ENCODE measurements at places on chromosomes 5 and 9. TPM values are rescaled to one million over a fixed set of nuclear protein-coding genes. Genes with fewer than 3 reads are reported as not detected.

DNA sequence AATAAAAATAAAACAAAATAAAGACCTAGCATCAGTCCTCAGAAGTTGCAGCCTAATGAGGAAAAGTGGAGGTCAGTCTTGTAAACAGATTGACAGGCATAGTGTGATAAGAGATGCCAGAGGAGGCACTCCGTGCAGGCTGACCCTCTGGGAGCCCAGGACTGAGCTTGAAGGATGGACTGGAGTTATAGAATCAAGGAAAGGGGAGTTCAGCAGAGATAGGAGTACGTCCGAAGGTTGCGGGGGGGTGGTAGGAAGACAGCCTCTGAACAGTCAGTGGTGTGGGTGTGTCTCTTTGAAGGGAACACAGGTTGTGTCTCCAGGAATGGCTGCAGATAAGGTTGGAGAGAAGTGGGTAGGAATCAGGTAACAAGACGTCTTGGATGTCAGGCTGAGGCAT, 126.1 kb upstream of the CPEB4 start:
- no peak for DNase-seq

GRCh38 chr9:122116040-122116439, 22.9 kb upstream of the TTLL11 start:
- no peak for DNase-seq

DNA sequence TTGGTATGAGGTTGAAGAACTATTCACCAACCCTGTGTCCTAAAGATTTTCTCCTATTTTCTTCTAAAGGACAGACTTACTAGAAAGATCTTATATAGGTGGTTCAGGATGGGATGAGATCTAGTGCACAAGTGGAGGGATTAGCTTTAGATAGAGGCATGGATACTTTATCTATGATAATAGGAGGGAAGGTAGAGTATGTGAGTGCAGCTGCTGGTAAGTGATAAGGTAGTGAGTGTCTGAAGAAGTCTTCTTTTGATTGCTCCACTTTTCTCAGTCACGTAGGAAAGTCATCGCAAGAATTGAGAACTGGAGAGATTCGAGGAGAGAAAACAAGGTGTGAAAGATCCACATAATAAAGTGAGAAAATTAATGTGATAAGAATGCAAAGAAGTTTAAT, 6.0 kb upstream of the NDUFS4 start:
- no peak for DNase-seq

DNA sequence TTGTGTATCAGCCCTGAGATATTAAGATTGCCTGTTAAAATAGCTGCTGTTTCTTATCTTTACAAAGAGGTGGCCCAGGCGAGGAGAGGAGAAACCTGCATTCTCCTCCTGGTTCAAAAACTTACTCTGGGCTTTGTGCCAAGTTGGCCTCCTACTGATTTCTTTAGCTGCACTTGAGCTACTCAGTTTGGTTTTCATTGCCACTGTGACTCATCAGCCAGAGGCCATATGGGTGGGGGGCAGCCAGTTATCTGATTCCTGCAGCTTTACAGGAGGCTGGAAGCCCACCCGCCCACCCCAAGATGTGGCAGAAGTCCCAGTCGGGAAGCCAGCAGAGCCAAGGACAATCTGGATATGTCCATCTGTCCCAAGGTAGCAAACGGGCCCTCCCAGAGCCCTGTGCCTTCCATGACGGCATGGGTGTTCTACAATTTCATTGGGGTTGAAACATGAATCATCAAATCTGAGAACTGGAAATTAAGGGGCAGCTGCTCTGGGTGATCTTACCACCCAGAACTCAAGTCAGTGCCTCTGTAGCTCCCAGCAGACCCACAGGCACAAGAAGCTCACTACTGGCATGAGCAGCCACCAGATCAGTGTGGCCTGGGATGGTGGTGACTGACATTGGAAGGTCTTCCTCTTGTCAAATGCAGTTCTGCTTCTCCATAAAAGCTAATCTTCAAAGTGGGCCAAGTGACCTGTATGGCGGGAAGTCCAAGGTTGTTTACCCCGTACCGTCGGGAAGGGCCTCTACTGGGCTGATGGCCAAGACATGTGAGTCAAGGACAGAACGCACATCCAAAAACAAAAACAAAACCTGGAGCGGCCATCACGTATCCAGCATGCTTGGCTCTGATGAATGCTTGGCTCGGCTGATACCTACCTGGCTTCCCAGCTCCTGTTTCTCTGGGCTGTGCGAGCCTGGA, 15.6 kb downstream of the FCN2 start:
- DNase-seq = peak; percentile 53

The ISL1 gene
- total RNA-seq = not detected

The PCDHA9 gene
- total RNA-seq = not detected

The QRFP gene
- total RNA-seq = not detected

The TSSK1B gene
- not detected for total RNA-seq

The SOHLH1 gene
- total RNA-seq = not detected

The TAF11L5 gene
- total RNA-seq = not detected

GRCh38 chr5:109045710-109046109, 298.0 kb downstream of the FER start:
- no peak for DNase-seq

The SLC45A2 gene
- total RNA-seq = not detected

- DNase-seq = no peak
Observed at GRCh38 chr5:119333421-119333851, 22.4 kb upstream of the TNFAIP8 start.

- peak; percentile 58 for DNase-seq
Observed at GRCh38 chr5:78927657-78928282, 57.3 kb downstream of the ARSB start.

DNA sequence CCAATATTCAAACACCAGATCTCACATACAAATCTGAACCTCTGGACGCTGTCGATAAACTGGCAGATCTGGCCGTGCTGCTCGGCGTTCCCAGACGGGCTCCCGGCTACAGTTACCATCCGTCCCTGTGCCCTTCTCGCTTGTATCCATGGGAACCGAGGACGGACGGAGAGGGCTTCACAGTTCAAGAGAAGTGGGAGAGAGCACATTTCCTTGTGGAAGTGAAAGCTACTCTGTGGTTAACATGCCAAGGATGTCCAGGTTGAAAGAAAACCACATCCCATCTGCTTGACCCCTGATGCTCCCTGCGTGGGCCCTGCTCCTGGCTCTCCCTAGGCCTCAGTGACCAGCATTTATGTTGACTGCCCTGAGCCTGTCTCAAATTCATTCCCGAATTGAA, 6.3 kb upstream of the DBN1 start:
- peak; percentile 38 for DNase-seq

GRCh38 chr5:473551-474192, 30.7 kb downstream of the EXOC3 start:
- DNase-seq = peak; percentile 67

- DNase-seq = no peak
Observed at GRCh38 chr9:127196826-127197145, 67.8 kb upstream of the GARNL3 start.

- peak; percentile 1 for DNase-seq
Observed at GRCh38 chr5:155735388-155735787, 591.6 kb upstream of the SGCD start.

- DNase-seq = no peak
Observed at GRCh38 chr5:32474209-32474854, 29.8 kb upstream of the ZFR start.

DNA sequence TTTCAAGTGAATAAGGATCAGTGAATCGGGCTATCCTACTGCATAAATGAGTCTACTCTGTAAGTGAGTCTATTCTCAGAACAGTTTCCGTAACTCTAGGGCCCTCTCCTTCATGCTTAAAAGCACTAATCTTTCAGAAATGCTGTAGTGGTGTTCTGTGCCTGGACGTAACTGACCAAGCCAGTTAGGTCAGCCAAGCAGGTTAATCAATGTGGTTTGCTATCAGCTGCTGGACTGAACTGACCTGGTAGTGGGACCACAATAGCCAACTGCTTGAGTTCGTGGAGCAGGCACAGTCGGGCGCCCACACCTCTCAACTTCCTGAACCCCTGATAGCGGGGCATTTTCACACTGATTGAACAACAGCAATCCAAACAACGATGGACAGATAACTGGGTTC, 6.8 kb downstream of the SLC1A3 start:
- DNase-seq = no peak

- peak; percentile 53 for DNase-seq
Observed at GRCh38 chr5:68419637-68420452, 204.3 kb downstream of the PIK3R1 start.

The INSL4 gene
- not detected for total RNA-seq

The C5orf46 gene
- total RNA-seq = not detected

GRCh38 chr5:143471041-143471509, 67.6 kb upstream of the NR3C1 start:
- DNase-seq = peak; percentile 82

- DNase-seq = peak; percentile 77
Observed at GRCh38 chr5:9156282-9156681, 389.6 kb downstream of the SEMA5A start.

- no peak for DNase-seq
Observed at GRCh38 chr9:75231167-75231566, 142.9 kb downstream of the OSTF1 start.

GRCh38 chr5:163772644-163773043, 267.2 kb downstream of the MAT2B start:
- no peak for DNase-seq

DNA sequence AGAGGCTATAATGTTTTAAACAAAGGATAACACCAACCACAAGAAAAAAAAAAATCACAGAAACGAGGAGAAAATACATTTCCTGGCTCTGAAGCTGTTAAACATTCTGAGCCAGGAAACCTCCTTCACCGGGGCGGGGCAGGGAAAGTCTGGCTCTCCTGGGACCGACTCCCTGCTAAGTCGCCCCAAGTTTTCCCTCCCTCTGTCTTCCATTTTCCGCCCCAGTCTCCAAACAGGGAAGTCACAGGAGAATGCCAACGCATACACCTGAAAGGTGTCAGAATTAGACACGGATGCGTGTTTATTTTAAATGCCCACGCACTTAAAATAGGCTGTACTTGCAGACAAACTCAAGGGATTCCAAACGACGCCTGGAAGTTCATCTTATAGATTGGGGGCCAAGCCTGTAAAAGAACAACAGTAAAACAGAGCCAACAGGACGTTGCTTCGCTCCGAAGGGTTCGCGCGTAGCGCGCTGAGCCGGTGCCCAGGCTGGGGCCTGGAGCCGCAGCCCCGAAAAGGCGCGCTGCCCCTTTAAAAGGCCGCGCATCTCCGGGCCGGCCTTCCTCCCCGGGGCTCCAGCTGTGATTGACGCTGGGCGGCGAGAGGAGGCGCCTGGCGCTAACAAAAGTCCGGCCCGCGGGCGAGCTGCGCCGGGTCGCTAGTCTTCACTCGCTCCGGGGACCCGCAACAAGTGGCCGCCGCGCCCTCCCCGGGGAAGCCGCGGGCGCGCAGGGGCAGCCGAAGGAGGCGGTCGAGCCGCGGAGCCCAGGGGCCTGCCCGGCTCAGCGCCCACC, at the start of gene FBXL7:
FBXL7 (plus strand) TSS at position 653 of the 797 bp plus-strand sequence.
- peak; percentile 94 for DNase-seq

DNA sequence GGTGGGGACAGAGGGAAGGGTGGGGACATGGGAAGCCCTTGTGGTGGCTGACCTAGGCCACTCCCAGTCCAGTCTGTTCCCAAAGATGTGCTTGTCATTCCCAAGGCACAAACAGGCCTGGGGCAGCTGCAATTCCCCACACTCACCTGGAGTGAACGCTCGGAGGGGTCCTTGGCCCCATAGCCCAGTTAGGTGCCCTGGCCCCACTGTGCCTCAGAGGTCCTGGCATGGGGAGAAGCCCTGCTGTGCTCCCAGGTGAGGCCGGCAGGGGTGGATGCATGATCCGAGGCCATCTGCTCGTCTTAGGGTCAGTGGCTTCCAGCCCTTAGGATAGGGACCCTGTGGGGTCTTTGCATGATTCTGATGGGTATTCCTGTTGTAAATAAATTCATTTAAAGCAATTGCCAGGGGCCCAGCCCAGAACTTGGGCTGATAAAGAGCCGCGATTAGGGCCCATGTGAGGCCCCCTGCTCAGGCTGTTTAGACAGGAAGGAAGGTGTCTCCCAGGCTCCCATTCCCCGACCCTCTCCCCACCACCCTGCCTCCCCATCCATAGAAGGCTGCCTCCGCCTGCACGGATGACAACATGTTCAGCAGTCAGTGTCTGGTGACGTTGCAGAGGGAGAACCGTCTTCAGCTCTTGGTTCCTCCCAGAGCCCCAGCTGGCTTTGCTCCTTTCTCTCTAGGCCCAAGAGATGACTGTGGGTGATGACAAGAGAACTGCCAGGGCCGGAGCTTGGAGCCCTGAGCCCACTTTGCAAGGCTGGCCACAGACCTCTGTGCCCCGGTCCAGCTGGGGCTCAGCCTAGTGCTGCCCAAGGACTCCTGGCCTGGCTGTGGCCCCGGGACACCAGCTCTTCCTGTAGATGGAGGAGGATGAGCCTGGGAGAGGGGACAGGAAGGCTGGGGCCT, 28.4 kb upstream of the IRX4 start:
- DNase-seq = no peak

- no peak for DNase-seq
Observed at GRCh38 chr5:175706499-175706898, 48.6 kb downstream of the HRH2 start.

- peak; percentile 10 for DNase-seq
Observed at GRCh38 chr5:64164166-64164565, 1.5 kb upstream of the RNF180 start.

- DNase-seq = no peak
Observed at GRCh38 chr5:127210042-127210441, 80.6 kb upstream of the MEGF10 start.

- peak; percentile 92 for DNase-seq
Observed at GRCh38 chr9:18393340-18394130, 80.4 kb upstream of the ADAMTSL1 start.

- DNase-seq = no peak
Observed at GRCh38 chr9:33185858-33186257, 18.7 kb upstream of the B4GALT1 start.

GRCh38 chr9:35599763-35600604, 5.1 kb upstream of the TESK1 start:
- DNase-seq = peak; percentile 16

DNA sequence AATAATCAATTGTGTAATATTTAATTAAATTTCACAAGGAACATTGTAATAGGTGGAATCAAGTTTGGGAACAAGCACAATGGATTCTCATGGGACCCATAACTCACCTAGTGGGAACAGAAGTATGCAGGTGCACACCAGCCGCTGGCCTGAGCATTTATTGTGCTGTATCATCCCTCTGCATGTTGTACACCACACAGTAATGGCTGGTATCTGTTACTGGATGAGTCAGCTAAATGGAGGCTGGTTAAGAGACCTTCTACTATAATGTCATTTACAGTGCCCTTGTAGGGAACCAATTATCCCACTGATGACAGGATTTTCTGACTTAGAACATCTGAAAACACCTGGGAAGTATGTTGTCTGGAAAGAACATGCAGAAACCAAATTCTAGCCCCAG, 3.2 kb upstream of the MAP3K1 start:
- DNase-seq = peak; percentile 21

DNA sequence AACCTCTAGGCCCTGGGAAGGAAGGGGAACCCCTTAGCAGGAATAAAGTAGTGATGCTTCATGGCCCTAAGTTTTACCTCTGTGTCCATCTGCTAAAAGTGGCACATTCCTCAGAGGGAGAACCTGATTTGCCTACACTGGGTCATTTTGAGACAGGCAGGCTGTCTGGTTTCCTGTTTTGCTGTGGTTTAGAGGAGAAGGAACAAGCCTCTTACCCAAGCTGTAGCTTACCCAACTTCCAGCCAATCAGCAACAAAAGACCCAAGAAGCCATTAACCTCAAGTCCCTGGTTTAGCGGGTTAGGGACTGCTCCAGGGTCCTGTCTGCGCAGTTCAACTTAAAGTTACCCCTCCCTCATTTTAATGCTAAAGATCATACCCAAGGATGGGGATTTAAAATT, 411.0 kb downstream of the MAT2B start:
- no peak for DNase-seq

The ARHGEF28 gene
- 8.9 TPM for total RNA-seq
